ENCODE measurements at places on chromosomes 5 and 9.

DNA sequence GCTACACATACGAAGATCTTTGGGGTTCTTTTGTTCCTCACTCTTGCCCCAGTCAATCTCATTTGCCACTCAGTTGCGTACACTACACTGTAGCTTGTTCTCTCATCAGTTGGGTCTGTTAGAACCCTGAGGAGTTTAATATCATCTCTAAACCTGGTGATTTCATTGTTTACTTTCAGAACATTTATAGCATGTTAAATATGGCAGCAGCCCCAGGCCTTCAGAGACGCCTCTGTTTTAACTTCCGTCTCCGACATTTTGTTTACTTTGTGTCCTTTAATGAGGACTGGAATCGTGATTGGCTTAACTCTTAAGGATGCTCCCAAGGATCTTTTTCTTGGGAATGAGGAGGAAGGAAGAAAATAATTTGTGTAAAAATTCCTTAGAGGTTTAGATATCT, 510.1 kb downstream of the NR2F1-AS1 start:
- DNase-seq: no peak

DNA sequence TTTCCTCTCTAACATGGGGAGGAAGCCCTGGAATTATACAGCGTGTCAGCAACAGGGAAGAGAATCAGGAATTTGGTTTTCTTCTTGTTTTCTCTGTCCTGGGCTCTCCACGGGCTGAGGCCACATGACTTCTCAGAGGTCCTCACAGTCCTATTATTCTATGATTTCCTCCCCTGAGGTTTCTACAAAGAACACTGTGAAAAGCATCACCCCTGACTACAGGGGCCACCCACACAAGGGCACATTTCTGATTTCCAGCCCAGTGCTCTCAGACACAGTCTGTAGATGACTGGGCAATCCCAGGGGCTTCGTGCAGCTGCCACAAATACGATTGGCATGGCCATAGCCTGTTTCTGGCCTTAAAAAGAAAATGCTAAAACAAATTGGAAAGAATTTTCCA, 284.9 kb downstream of the CEMIP2 start:
- DNase-seq: no peak

- no peak for DNase-seq
Measured at GRCh38 chr9:33147416-33148169, 19.5 kb downstream of the B4GALT1 start.

DNA sequence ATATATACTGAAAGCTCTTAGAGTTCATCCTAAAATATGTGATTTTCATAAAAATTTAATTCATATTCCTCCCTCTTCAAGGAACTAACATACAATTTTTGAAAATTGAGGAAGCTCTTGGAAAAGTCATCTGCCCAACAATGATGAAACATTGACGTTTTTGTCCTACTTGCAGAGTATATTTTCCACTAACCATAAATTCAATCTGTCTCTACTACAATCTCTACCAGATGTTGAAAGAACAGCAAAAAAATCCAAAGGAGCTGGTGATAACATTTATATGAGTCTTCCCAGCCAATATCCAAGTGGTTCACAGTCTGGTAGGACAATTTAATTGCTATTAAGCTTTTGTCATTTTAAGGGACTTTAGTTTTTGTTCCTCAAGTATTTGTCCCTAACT, 81.1 kb upstream of the NR3C1 start:
- DNase-seq: no peak

DNA sequence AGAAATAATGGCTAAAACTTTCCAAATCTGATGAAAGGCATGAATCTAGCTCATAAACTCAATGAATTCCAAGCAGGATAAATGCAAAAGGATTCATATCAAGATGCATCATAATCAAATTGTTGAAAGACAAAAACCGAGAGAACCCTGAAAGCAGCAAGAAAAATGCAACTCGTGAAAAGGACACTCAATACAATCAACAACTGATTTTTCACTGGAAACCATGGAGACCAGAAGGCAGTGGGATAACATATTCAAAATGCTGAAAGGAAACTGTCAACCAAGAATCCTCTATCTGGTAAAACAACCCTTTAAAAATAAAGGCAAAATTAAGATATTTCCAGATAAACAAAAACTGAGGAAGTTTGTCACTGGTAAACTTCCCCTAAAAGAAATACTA, 9.5 kb downstream of the FBXL17 start:
- no peak for DNase-seq

- no peak for DNase-seq
Measured at GRCh38 chr5:161960314-161960713, 107.3 kb upstream of the GABRG2 start.

GRCh38 chr9:128245421-128246151, 30.2 kb downstream of the GOLGA2 start:
- peak; percentile 78 for DNase-seq

DNA sequence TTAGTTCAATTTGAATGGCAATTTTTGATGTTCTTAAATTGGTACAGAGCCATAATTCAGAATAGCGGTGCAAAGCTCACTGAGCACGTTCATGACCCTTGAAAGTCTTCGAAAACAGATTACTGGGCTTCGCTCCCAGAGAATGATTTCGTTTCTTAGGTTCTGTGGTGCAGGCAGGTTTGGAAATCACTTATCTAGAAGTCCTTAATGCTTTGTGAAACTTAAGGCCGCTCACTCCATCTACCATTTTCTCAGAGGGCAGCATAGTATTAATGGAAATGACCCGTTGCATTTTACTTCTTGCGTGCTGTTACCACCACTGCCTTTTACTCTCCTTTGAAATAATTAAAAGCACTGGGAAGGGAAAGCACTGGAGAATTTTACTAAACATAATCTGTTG, 2.9 kb upstream of the MAT2B start:
- DNase-seq: no peak

GRCh38 chr5:116652196-116652729, 77.6 kb upstream of the SEMA6A start:
- peak; percentile 89 for DNase-seq

- DNase-seq: no peak
Measured at GRCh38 chr5:80755626-80756025, 100.8 kb upstream of the DHFR start.

DNA sequence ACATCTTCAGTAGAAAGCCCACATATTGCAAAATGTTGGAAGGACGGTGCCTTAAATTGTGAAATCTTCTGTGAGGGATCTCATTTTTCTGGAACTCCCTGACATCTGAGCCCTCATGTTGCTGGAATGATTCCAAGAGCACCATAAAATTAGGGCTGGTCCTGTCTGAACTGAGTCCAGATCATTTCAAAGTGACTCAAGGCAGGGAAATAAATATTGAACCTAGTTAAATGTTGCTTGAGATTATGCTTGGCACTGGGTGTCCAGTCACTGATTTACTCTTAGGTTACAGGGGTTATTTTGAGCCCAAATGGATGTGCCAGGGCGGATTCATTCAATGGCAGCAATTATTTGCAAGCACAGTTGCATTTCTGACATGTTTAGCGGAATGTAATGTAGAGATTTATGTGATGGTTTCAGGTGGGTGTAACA, 437.0 kb downstream of the PIK3R1 start:
- DNase-seq: peak; percentile 27

DNA sequence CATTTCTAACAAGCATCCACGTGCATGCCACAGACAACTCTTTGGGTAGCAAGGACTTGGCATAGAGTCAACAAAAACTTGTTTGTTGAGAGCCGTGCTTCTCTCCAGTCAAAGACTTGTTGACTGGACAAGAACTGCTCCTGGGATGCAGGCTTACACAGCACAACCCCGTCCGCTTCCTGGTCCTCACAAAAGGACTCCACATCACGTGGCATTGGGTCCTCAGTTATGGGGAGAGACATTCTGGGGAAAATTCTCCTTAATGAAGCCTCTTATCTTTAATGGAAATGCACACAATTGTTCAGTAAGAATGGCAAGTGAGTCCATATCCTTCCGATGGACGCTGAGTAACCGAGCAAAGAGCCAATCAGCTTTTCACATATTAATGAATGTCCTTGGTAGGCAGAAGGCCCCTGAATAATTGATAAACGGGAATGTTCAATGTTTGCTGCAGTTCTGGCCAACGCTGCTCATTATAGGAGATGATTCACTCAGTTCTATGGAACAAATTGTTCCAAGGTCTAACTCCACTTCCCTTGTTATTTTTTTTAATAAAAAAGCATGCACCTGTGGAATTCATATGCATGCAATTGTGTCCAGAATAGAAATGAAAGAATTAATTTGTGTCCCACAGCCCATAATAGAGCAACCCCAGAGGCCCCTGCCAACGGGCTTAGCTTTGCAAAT, 97.0 kb upstream of the ZNF366 start:
- no peak for DNase-seq

GRCh38 chr9:128101690-128102089, 25.8 kb downstream of the PTGES2 start:
- no peak for DNase-seq

GRCh38 chr9:137276473-137277328, 825 bp upstream of the TOR4A start:
- peak; percentile 53 for DNase-seq

GRCh38 chr9:75085640-75086039, 2.3 kb downstream of the NMRK1 start:
- no peak for DNase-seq

GRCh38 chr9:677461-678097, 163.9 kb upstream of the DMRT1 start:
- no peak for DNase-seq

DNA sequence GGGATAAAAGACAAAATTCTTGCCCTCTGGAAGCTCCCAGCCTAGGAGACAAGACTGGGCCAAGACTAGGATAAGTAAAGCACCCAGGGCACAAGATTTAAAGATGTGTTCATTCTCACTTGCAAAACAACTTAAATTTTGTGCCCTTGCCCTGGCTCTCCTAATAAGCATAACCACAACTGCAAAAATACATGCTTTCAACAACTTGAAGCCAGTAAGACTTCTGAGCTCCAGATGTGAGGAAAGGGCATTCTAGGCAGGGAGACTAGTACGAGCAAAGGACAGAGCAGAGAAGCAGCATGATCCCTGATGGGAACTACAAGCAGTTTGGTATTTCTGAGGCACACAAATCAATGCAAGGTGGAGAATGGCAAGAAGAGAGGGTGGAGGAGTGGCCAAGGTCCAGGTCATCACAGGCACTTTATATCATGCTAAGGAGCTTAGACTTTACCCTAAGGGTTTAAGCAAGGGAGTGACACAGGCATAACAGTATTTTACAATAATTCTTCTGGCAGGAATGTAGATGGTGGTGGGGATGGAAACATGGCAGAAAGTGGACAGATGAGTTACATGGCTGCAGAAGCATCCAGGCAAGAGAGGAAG, 30.1 kb upstream of the SIL1 start:
- no peak for DNase-seq

DNA sequence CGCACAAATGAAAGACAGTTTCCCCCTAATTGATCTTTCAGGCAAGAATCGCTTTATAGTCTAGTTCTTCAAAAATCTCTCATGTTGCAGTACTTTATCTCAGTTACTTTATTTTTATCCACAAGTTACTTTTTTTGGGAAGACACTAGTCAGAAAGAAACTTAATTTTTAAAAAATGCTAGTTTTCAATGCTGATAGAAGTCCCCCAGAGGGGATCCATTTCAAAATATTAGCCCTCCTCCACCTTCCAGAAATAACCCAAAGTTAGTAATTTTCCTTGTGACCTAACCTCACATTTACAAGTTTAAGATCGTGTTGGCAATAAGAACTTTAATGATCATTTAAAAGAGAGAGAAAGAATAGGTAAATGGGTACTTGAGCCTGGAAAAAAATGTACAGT, 11.0 kb downstream of the C1QTNF3 start:
- no peak for DNase-seq

- peak; percentile 36 for DNase-seq
Measured at GRCh38 chr5:122408592-122409224, 96.7 kb downstream of the SNCAIP start.

- DNase-seq: no peak
Measured at GRCh38 chr5:7377761-7378160, 18.2 kb upstream of the ADCY2 start.

- DNase-seq: no peak
Measured at GRCh38 chr5:38719403-38719802, 126.4 kb upstream of the OSMR start.

DNA sequence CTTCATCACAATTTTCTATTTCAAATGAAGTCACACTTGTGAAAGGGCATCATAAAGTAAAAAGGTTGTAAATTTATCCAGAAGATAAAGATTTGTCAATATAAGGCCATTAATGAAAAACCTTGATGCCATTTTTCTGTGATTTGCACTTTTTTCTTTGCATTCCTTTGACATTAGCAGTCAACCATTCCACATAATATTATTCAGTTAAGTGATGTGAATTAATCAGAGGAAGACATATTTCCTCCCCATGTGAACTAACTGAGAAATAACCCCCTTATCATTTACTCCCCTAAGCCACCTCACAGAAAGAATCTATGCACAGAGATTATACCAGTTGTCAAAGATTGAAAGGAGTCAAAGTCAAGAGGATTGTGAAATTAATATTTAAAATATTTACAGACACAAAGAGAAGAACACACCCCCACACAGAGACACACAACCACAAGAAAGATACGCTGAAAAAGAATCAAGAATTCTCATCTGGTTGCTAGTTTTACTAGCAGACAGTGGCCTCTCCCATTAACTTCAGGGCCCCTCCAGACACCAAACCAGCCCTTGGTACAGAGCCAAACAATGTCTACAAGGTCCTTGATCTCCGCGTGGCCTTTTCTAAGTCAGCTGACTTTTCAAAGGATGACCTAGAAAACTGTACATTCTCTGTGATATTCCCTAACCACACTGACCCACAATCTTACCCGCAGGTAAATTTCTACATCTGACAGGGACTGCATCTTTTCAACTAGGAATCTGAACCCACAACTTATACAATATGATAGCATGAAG, 29.5 kb downstream of the GNAQ start:
- DNase-seq: peak; percentile 68

GRCh38 chr5:107696080-107696479, 25.3 kb upstream of the EFNA5 start:
- no peak for DNase-seq

DNA sequence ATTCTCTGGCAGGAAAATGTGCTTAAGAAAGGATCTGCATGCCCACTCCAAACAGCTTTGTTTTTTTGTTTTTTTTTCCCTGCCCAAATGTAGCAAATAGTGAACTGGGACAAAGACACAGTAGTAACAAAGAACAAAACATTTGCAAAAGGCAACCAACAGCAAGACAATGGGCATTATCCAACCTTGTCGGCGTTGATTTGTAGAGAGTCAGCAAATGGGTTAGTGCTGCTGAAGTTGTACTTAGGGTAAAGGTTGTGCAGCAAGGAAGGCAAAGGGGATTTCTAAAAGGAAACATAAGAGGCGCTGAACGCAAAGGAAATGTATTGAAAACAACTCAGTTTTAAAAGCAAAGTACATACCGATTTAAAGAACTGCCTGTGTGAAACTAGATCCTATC, 136.2 kb downstream of the MPDZ start:
- no peak for DNase-seq

DNA sequence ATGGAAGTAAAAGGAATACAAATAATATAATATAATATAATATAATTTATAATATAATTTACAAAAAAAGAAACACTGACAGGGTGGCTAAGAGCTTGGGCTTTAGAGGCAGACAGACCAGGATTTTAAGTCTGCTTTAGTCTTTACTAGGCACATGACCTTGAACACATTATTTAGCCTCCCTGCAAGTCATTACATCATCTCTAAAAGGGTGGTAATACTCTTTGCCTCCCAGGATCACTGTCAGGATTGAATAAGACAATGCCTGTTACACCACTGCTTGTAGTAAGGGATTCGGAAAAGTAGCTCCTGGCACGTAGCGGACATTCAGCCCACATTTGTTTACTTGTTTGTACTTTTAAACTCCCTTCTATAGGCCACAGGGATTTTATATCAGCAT, 199.8 kb downstream of the GRIA1 start:
- DNase-seq: no peak

GRCh38 chr9:126699401-126699881, 85.7 kb downstream of the LMX1B start:
- no peak for DNase-seq
